Activated CD4-positive, alpha-beta T cell treated with anti-CD3 and anti-CD28 coated beads, Interleukin-2, Interleukin-6, amounts not matched to agents 100 ng/mL and 50 ng/mL, durations not matched to agents 16 hours and 8 hours (primary cell): ENCODE measurements at places on chromosomes 13 and 19.

- DNase-seq, result no peak
Measured at GRCh38 chr19:42363614-42364346, 26.3 kb downstream of the CNFN start.

DNA sequence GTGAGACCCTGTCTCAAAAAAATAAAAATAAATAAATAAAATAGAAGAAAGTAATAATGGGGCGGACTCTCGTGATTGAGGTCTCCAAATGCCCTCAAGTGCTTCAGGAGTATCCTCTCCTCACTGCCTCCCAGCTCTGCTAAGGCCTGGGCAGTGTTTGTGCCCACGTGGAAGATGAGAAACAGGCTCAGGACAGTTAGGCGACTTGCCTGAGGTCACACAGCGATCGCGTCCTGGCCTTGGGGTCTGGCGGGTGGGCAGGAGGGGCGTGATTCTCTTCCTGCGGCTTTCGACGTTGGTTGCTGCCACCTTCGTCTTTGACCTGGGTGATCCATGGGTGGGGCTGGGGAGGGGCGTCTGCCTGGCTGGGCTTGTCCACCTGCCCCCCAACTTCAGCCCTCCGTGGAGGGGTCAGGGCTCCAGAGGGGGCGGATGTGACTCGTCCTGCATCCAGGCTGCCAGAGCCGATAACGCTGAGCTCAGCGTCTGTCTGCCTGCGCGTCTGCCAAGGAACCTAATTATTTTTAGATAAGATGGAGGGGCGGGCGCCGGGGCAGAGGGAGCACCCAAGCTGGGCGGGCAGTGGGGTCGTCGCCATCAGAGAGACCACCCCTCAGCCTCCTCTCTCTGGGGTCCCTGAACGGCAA, 56.9 kb downstream of the NFIC start:
- no peak for DNase-seq

- no peak for DNase-seq
Measured at GRCh38 chr19:1037621-1038064, 2.3 kb upstream of the ABCA7 start.

GRCh38 chr19:47741544-47742140, 3.7 kb upstream of the NOP53 start:
- no peak for DNase-seq

DNA sequence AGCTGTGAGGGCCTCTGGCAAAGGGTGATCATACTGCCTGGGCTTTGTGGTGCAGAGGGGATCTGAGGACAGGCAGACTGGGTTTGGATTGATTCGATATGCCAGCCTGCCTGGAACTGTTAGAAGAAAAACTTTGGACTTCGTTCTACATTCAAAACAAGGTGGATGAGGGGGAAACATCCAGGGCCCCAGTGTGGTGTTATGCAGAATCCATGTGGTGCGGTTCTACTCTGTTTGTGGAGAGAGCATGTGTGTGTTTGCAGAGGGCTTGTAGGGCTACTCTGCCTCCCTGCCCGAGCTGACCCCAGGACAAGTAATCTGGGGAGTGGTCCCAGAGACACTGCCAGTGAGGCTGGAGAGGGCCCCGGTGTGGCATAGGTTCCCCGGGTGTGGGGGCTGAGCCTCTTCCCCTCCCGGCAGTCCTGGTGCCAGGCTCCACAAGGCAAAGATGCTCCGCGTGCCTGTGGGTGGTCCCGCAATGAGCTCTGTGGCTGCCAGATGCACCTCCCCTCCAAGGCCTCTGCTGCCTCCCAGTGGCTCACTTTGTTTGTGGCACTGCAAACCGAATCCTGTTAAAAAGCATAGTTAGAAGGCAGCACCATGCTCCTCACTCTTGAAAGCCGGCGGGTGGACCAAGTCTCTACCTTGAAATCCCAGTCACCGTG, 22.3 kb upstream of the TFDP1 start:
- peak; percentile 59 for DNase-seq

DNA sequence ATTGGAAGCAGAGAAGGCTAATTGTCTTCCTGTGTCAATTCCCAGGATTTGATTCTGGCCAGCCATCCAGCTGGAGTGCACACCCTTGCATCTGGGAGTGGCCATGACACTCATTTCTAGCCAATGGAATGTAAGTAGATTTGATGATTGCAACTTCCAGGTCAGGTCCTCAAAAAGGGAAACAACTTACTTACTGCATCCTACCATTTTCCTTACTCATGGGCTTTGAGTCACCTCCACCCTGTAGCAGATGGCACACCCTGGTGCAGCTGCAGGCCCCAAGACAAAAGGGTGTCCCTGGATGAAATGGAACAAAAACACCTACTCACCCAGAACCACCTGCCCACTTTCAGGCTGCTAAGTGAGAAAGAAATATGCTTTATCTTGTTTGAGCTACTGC, 27.3 kb upstream of the MPHOSPH8 start:
- no peak for DNase-seq

DNA sequence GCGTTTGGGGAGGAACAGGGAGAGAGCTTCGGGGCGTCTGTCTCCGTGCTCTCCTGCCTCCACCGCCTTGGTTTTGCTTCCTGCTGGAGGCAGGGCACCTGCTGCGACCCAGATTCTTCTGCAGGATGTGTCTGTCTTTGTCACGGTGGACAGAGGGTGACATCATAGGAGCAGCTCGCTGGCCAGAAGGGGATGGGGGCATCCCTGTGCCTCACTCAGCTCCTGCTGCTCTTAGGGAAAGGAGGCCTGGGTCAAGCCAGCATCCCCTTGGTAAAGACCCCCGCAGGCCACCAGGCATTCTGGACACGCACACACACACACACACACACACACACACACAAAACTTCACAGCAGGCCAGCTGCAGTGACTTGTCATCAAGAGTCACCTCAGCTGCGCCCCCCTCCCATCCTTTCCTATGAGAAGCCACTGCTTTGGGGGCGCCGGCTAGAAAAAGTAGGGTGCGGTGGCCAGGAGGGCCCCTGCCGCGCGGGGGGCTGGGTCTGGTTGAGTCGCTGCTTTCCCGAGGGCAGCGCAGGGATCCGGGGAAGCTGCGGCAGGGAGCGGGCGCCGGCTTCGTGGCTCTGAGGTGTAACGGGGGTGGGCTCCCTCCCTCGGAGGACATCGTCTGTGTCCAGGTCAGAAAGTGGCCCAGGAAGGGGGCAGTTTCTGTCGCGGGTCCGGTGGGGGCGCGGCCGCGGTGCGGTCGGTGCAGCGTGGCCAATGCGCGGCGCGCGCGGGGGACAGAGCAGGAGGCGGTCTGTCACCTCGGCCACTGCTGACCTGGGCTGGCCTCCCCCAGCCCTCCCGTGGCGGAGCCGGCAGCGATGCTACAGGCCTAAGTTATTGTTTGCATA, 15.8 kb upstream of the NPAS1 start:
- no peak for DNase-seq

DNA sequence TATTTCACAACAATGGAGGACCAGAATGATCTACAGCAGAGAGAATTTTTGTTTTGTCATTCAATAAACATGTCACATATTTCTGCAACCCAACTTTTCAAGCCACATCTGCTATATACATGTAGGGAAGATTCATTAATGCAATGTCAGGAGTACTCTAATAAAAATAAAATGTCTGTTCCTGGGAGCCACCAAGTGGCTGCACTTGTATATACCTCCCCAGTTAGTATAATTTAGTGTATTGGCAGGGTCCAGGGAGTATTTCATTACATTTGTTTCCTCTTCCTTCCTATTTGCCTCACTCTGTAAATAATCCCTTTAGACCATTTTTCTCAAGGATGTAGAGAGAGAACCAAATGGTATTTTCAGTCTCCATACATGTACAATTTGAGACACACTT, 1169.0 kb downstream of the DIAPH3 start:
- DNase-seq, result no peak

DNA sequence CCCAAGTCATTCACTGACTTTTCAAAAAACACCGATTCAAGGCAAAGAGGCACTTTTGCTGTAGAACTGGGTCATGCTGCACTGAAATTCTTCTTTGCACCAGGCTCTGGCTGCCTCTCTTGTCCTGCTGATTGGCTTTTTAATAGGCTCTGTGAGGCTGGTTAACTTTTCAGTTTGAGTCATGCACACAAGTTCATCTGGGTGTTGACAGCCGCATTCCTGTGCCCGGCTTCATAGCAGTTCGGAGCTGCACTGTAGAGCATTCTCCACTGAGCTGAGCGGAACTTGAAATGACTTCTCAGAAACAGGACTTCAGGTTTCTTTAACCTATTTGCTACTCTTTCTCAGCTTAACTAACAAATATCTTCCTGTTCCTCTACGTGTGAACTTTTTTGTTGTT, 978.3 kb downstream of the UQCRFS1 start:
- no peak for DNase-seq

DNA sequence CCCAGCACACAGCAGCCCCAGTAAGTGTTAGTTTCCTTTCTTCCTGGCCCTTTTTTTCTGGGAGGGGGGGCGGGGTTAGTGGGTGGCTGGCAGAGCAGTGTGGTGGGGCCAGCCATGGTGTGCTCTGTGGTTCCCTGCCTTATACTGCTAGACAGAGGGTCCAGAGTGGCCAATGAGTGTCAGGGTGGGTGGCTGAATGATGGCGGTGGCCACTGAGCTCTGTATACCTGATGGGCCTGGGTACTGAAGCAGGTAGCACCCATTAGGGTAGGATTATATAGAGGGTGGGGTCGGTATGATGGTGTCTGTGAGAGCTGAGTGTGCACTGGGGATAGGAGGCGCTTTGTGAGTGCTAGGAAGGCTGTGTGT, 13.8 kb downstream of the CIC start:
- DNase-seq, result peak; percentile 20

DNA sequence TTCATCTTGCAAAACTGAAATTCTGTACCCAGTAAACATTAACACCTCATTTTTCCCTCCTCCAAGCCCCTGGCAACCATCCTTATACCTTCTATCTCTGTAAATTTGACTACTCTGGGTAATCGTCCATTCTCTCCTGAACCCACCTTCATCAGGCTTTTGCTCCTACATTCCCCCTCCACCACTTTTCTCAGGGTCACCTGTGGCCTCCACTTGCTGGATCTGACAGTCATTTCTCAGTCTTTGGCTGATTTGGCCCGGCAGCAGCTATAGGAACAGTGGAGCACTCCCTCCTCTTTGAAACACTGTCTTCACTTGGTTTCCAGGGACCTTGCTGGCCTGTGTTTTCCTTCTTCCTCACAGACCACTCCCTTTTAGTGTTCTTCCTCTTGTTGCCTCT, 83.5 kb downstream of the LRCH1 start:
- no peak for DNase-seq

DNA sequence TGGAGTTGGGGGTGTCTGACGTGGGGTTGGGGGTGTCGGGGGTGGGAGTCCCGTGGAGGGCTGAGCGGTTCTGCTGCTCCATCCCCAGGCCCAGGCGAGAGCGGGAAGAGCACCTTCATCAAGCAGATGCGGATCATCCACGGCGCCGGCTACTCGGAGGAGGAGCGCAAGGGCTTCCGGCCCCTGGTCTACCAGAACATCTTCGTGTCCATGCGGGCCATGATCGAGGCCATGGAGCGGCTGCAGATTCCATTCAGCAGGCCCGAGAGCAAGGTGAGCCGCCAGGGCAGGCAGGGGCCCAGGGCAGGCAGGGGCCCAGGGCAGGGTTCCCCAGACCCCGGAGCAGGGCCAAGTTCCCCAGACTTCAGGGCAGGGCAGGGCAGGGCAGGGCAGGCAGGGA, 12.7 kb downstream of the GNA15 start:
- DNase-seq, result no peak

GRCh38 chr13:70188567-70188966, 80.3 kb upstream of the KLHL1 start:
- DNase-seq, result no peak

DNA sequence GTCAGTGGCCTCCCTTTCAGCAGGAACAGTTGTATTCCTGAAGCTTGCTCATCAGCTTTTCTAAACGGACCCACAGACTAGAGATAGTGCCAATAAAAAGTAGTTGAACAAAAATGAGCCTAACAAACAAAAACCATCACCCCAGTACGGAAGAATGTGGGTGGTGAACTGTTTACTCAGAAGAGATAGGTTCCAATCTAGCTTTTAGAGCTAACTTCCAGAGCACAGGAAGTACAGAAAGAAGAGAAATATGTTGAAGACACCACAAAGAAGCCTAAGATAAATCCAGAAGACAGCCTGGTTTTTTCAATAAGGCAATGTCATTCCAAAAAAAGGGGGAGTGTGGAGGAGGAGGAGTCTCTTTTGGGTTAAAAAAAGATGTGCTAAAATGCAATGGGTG, 2.8 kb upstream of the LMO7 start:
- DNase-seq, result no peak

- no peak for DNase-seq
Measured at GRCh38 chr13:94716016-94716415, 3.7 kb upstream of the SOX21 start.

DNA sequence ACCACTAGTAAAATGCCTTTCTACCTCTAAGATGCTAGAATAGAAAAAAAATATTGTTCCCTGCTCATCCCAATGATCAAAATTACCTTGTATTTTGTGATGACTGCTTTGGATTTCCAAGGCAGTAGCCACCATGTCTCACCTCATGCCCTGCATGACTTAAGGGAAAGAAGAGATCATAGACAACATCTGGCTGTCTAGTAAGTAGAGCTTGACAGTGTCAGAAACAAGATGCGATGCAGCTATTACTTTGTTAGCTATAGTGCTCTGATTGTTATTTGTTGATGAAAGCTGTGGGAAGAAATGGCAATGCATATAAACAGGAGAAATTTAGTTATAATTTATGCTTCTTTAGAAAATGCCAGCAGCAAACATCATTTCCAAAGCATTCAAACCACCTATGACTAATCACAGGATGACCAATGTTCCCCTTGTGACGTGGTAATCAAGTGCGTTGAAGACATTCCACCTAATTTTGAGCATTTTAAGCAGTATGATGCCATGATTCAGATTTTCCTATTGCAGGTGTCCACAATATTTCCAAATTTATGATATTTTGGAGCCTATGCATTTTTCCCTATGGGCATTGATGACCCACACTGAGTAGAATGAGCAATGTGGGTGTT, 308.3 kb downstream of the KCNRG start:
- DNase-seq, result no peak

GRCh38 chr13:34803756-34804155, 138.3 kb upstream of the NBEA start:
- DNase-seq, result no peak

- DNase-seq, result no peak
Measured at GRCh38 chr13:43990829-43991228, 111.1 kb downstream of the LACC1 start.

DNA sequence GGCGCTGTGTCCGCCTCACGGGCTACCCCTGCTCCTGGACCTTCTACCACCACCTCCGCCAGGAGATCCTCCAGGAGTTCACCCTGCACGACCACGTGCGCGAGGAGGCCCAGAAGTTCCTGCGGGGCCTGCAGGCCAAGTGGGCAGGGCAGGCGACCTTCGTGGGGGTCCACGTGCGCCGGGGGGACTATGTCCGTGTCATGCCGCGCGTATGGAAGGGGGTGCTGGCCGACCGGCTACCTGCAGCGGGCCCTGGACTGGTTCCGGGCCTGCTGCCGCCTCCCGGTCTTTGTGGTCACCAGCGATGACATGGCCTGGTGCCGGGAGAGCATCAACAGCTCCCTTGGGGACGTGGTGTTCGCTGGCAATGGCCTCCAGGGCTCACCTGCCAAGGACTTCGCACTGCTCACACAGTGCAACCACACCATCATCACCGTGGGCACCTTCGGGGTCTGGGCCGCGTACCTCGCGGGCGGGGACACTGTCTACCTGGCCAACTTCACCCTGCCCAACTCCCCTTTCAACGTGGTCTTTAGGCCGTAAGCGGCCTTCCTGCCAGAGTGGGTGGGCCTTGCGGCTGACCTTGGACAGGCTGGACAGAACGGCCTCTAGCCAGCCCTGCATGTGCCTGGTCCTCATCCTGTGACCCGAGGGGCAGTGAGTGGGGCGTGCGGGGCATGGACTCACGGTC, 7.8 kb upstream of the NTN5 start:
- no peak for DNase-seq
